Activated CD8-positive, alpha-beta memory T cell treated with anti-CD3 and anti-CD28 coated beads for 1 hour (primary cell): ENCODE measurements at places on chromosomes 2 and 18.

DNA sequence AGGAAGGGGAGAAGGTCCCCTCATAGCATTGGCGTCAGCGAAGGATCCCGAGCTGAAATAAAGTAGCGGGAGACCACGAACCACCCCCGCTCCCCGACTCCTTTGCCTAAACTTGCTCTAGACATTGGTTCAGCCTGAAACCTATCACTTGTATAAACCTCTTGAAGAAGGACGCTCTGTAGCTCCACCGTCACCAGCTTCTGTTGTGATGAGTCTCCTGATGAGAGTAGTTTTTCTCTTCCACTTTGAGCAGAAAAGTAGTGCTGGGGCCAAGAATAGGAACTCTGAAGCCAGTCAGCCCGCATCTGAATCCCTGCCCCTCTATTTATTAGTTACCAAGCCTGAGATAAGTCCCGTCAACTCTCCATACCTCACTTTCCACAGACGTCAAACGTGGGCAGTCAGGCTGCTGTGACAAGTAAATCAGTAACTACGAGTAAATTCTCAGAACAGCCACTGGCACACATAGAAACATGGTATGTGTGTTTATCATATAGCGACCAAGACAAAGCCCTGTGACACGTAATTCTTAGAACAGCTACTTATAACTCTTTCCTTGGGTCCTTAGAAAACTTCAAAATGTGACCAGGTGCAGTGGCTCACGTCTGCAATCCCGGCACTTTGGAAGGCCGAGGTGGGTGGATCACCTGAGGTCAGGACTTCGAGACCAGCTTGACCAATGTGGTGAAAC lies 61.7 kb downstream of the CD226 start:
- no peak for DNase-seq

DNA sequence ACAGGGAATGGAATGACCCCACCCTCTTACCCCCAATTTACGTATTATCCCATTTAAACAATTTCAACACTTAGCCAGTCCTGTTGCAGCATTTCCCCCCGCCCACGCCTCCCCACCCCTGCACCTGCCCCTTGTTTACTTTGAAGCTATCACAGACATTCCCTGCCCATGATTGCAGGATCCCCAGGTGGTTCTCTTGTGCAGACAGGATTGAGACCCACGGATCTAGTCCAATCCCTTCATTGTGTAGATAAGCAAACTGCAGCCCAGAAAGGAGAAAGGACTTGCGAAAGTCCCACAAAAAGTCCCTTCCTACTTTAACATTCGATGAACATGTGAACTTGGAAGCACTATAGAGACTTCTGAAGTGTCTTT lies 38.9 kb downstream of the TMEM17 start:
- DNase-seq, result no peak

GRCh38 chr2:15944325-15945017 lies 4.1 kb downstream of the MYCN start:
- no peak for DNase-seq

DNA sequence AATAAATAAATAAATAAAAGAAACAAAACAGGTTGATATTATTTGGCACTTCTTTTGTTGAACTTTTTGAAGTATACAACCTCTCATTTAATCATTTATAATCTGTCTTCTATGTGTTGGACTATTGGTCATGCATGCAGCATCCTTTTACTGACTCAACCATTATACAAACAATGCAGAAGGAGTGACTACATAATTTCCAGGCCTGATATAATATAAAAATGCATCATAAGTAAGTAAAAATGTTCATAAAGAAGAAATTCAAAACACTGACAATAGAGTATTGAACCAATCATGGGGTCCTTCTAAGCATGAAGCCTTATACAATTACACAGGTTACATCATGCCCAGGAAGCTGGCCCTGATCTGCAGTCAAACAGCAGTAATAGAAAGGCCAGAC lies 141.5 kb upstream of the FN1 start:
- no peak for DNase-seq

DNA sequence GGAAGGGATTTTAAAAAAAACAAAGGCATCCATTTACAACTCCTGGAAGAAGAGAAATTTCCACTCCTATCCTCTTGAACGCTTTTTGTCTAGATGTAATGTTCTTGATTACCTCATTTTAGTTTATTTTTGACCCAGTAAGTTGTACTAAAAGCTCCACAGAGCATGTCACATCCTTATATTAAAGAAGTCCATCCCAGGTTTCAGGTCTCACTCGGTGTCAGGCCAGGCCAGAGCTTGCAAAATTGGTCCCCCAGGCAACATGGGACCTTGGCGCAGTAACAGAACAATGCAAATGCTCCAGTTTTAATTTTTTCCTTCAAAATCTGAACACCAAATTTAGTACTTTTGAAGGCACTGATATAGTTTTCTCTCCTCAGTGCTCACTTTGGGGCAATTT lies 218.4 kb upstream of the REV1 start:
- DNase-seq, result no peak
